Hematopoietic multipotent progenitor cell (in vitro differentiated cells): ENCODE measurements at places on chromosomes 5 and 9.

GRCh38 chr9:97788763-97789663 lies 64.0 kb upstream of the FOXE1 start:
- DNase-seq: no peak

- DNase-seq: peak; percentile 78
These were observed 23.4 kb upstream of the ZBTB43 start for GRCh38 chr9:126781186-126782052.

- no peak for DNase-seq
These were observed 204.5 kb downstream of the PLK2 start for GRCh38 chr5:58255386-58255785.

DNA sequence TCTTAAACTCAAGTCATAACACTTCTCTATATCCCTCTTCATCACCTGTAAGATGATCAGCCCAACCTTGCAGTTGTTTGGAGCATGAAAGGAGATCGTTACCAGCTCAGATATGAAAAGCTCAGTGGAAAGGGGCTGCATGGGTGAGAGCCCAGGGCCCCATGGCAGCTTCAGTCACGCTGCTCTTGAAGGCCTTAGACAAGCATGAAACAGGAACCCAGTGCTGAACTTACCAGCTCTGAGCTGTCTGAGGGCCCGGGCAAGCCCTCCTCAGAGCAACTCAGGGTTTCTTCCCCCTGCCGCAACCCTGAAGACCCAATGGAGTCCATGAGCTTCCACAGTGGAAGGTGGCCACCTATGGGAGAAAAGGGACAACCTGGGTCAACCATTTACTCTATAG lies 3.3 kb downstream of the HK3 start:
- DNase-seq: no peak

- peak; percentile 55 for DNase-seq
These were observed 8.4 kb upstream of the CERCAM start for GRCh38 chr9:128412120-128412790.

DNA sequence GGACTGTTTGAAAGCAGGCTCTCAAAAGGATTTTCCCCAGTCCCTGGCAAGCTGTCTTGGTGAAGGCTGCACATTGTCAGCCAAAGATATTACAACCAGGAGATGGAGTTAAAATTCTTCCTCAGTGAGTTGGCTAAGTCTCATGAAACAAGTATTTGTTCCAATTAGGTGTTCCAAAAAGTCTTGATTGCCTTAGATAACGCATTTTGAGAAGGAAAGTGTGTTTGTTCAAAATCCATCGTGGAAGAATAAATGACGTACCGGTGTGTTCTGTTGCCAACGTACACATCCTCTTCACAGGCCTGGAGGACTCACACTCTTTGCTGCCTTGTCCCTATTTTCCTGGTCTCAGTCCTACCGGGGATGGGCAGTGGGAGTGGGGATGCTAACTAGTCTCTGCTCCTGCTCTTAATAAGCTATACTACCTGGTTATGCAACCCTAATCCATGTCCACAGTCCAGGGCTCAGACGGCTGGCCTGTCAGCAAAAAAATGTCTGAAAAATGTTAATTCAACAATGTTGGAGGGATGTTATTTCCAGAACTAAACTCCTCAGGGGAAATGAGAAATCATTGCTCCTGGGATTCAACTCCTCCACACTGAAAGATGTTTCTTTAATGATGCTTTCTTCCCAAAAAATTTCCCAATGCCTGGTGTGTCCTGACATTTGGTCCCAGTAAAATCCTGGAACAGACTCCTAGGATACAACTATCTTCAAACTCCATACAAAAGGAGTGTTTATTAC lies 175.3 kb upstream of the KLF9 start:
- DNase-seq: no peak

- DNase-seq: no peak
These were observed at the start of gene ZNF474 for GRCh38 chr5:122129306-122129705. ZNF474 (plus strand) TSS chr5:122129546; CDS start chr5:122151991, 22,445 bp downstream.

DNA sequence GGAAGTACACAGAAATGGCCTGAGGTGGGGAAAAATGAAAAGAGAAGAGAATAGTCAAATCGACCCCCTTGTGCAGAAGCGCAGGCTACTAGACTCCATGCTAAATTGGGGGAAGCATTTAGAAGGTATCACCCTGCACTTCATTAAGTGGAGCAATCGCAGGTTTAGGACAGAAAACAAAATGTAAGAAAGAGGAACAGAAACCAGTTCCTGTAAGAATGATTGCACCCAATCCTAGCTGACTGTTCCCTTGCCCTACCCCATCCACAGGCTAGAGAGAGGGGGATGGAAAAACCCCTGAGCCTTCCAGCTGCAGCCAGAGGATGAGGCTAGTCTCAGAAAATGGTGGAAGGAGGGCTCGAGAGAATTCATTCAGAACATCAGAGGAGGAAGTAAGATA lies 23.9 kb upstream of the PPP1R2B start:
- no peak for DNase-seq

GRCh38 chr5:127228540-127229184 lies 61.9 kb upstream of the MEGF10 start:
- no peak for DNase-seq

DNA sequence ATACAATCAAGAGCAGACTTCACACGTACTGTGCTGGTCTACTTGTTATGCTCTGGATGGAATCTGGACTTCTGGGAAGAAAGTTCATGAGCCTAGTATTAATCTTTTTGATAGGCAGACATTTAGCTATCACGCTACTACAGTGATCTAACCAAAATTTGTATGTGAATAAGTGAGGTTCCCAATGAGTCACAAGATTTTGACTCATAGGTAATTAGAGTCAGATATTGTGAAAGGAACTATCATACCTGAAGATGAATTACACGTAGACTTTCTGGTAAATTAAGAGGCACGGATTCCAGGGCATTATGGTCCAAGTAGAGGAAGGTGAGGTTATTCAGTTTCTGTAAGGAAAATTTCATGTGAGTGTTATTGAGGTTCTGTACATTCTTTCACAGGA lies 18.4 kb downstream of the OGN start:
- DNase-seq: no peak

DNA sequence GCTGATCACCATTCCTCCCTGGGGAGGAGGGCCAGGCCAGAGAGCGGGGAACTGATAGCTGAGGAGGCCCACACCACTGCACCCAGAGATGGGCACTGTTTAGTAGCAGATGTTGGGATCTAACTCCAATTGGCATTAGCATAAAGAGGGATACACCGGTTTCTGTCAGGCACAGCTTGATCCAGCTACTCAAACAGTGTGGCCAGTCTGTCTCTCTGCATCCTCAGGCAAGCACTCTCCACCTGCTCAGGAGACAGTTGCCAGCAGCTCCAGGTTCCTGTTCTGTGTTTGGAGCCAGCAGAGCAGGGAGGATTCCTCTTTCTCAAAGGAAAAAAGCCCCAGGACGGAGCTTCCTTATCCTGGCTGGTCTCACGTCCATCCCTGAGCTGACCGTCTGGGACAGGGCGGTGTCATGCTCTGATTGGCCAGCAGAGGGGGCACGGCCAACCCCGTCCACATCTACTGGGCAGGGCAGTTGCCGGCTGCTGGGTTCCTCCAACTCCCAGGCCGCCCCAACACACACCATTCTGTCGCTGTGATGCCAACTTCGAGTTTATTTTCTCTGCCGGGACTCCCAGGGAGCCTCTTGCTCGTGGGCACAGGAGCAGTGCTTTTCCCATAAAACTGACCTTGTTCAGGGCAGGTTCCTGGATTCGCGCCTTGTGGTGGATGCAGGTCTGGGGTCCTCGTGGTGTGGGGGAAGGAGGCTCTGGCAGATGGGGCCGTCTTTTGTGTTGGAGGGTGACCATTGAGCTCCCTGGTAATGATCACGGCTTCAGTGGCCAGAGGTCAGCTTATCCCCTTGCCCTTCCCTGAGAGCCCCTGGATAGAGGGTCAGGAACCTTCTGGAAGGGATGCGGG lies 47.9 kb downstream of the COL5A1 start:
- no peak for DNase-seq

- DNase-seq: peak; percentile 47
These were observed 189.1 kb upstream of the PTGER4 start for GRCh38 chr5:40490464-40491111.

DNA sequence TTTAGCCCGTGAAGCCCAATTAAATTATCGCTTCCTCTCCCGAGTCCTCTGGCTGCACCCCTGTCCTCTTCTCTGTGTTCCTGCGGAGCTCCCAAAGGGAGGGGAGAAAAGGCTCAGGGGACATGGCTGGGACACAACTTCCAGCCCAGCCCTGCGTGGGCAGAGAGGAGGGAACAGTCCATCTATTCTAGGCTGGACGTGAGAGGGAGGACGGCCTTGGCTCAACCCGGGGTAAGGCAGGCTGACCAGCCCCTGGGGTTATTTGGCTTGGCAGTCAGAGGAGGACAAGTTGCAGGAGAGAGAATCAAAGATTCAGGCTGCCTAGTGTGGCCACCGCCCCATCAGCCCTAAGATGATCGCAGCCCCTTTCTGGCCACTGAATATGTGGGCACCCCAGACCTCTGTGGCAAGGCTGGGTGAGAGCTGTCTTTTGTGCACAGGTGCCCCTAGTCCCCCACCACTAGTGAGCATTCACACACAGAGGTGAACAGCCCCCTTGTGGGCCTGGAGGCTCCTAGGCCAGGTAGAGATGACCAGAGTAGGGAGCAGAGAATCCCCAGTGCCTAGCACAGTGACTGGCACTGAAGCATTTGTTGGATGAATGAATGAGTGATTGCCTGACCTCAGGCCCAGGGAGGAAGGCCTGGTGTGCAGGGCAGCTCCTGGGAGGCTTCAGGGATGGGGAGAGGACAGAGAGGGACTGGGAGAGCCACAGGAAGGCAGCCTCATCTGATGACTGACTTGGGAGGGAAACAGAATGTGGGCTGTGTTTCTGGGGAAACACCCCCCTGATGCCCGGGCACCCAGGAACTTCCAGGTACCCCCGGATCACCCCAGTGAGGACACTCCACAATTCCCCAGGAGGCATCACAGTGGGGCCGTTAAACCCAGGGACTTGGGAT lies 133.9 kb downstream of the C9orf50 start:
- no peak for DNase-seq

DNA sequence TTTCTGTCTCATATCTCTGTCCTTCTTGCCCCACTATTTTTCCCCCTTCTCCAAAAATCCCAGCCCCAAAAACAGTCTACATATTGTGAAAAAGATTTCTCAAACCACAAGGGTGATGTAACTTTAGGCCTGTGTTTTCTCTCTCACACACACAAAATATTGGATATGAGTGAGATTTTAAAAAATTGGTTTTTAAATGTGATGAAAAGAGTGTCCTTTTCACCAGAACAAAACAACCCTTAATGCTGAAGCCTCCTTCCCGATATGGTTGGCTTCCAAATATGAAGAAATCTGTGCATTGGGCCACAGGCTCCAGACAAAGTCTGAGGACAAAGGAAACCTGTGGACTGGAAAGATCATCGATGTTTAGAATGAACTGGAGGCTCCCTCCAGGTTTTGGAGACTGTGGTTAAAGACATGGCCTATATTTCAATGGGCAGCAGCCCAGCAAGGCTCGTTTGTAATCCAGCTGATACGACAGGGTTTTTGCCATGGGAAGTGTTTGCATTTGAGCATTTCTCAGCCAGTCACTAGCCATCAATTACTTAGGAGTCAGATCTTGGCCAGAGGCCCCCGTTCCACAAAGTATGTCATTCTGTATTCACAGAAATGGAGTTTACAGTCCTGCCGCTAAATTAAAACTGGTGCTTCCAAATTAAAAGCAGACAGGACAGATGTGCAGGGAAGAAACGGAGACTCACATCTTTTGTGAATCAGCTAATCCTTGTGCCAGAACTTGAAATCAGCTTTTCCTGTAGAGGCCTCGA lies 546.3 kb downstream of the EBF1 start:
- DNase-seq: no peak

DNA sequence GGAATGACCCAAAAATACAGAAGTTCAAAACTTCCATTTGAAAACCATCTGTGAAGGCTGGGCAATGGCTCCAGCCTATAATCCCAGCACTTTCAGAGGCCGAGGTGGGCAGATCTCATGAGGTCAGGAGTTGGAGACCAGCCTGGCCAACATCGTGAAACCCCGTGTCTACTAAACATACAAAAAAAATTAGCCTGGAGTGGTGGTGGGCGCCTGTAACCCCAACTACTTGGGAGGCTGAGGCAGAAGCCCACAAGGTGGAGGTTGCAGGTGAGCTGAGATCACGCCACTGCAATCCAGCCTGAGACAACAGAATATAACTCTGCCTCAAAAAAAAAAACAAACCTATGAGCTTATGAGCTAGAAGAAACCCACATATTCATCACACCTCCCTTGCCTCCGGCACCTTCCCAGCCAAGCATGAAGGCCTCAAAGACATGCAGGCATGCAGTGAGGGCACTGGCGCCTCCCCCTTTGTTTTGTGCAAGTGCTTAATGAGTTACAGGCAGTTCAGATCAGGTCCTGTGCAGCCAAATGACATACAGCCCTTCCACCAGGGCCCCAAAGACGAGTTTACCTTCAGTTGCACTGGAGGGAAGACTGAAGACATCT lies 9.9 kb downstream of the HNRNPH1 start:
- no peak for DNase-seq

- DNase-seq: no peak
These were observed 306.3 kb upstream of the SGCD start for GRCh38 chr5:156020647-156021046.

DNA sequence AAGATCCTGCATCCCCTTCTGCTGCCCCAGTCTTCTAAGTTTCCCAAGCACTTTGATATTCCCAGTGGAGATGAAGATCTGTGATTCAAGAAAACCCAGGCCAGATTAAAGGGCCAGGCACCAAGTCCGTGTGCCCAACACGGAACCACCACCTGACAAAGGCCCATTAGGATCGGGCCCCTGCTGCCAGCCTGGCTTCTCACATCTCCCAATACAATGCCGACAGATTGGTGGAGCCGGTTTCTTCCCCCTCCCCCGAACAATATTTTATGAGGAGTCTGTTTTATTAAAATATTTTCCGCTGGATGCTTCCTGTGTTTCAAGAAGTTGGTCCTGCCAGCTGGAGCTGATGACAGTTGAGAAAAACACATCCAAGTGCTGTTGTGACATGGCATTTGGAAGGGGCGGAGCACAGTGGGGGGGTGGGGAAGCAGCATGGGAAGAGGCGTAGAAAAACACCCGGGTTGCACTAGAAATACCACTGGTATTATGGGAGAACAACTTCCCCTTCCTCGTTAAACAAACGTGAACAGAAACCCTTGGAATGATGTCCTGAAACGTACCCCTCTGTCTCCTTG lies 45.0 kb downstream of the CRB2 start:
- DNase-seq: no peak

DNA sequence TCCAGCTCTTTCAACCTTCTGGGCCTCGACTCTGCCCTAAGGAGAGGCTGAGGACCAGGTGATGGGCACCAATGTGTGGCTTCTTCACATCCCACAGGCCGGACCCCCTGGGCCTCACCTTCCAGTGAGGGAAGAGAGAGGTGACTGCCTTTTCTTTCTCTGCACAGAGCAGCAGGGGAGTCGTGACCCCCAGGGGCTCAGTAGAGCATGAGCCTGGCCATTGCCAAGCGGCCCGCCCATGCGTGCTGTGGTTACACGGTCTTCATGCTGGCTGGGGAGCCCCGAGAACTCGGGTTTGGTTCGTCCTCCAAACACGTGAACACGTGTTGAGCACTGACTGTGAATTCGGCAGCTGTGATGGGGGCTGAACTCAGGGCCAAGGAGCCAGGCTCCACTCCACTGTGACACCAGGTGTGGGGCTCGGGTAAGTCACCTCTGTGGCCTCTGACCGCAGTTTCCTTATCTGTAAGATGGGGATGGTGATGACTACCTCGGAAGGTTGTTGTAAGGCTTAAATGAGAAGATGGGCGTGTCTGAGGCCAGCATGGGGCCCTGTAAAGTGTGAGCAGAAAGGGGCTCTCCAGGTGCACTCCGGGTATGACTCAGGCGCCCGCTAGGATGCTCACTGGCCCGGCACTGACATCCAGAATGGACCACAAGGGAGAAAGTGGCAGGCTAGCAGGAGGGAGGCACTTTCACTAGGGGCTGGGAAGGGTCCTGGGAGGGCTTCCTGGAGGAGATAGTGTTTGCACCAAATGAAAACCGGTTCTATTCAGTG lies 13.4 kb upstream of the GRHPR start:
- no peak for DNase-seq

GRCh38 chr5:124179819-124180218 lies 566.6 kb downstream of the ZNF608 start:
- no peak for DNase-seq
